ENCODE measurements at places on chromosomes 4 and X.

DNA sequence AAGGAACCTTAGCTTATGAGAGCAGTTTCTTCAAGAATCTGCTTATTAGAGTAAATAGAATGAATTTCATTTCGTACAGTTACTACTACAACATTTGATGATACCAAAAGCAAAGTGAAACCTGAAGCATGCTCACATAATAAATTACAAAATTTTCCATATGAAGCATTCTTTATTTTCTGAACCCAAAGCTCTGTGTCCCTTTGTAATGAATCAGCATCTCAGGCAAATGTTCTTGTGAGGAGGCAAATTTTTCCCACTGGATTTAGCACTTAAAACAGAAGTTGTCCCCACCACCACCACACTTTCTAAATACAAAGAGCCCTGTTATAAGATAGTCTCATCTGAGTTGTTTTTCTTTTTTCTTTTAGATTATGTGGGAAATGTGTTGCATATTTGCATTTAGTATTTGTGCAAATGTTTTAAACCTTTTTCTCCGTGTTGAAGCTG lies 70.7 kb upstream of the NFKB1 start:
- no peak for DNase-seq

DNA sequence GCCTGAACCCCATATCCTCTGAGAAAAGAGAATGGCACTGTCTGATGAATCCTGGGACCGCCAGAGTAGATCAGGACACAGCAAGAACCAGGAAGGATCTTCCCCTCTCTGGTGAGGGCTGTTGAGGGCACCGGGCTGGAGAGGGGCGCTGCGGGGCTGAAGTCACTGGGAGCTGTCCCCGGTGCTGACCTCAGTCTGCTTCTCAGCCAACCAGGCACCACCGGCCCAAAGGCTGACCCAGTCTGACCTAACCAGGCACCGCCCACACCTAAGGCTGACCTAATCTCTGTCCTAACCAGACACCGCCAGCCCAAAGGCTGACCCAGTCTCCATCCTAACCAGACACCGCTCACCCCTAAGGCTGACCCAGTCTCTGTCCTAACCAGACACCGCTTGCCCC lies 82.8 kb downstream of the CPZ start:
- DNase-seq = no peak

DNA sequence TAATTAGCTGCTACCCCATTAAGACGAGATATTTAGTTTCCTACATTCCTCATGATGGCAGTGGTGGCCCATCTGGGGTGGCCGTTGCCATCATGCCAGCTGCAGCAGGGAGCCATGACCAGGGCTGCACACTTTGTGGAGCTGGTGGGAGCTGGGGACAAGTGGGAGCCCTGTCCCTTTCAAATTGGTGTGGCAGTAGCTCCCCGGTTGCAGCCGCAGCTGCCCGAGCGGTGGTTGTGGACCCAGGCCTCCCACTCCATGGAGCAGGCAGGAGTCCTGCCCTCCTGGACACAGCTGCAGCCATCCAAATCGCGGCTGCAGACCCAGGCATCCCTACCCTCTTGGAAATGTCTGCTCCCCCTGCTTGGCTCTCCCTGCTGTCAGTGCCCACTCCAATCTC lies 9.3 kb upstream of the SYTL5 start:
- no peak for DNase-seq

GRCh38 chr4:116531870-116532269 lies 553.5 kb downstream of the TRAM1L1 start:
- DNase-seq = no peak

- peak; percentile 8 for DNase-seq
Measured at GRCh38 chr4:2305766-2306501, 44.0 kb upstream of the MXD4 start.

DNA sequence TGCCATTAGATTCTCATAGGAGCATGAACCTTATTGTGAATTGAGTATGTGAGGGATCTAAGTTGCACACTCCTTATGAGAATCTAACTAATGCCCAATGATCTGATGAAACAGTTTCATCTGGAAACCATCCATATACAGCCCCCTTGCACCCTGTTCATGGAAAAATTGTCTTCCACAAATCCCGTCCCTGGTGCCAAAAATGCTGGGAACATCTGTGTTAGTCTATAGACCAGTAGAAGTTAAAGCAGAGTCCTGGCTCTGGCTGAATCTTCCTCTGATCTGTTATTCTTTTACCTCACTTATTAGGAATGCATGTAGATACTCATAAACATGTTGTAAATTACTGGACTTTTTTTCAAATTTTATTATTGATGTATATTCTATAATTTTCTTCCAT lies 29.2 kb downstream of the SULT1B1 start:
- DNase-seq = no peak

DNA sequence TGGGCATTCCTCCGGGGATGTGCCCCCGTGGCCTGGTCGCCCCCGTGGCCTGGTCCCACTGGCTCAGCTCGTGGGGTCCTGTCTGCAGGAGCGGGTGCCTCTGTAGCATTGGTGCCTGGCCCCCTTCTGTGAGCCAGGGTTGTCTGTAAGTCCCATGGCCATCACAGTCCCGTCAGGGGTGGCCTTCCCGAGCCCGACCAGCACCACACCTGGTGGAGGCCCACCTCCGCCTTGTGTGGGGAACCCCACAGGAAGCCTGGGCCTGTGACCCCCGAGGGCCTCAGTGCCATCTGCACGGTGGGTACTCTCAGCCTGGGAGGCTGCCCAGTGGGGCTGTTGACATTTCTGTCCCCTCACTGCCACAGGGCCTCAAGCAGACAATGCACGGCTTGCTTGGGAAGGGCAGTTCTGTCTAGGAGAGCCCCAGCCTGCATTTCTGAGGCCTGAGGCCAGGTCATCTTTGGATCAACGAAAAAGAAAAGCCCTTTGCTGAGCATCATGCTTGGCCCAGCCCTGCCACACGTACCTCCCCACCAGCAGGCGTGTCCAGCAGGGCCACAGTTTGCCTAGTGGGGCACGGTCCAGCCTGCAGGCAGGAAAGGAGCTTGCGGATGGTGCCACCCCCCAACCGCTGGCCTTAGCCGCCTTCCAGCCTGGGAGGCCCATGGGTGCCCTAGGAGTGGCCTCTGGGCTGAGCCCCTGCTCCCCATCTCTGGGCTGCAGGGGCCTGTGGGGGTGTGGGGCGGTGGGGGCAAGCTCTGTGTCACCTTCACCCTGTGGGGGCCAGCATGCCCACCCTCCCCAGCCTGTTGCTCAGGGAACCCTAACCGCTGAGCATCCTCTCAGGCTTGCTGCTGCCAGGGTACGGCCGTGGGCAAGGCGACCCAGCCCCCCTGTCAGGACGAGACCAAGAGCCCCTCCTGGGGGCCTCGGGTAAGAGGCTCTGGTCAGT lies 23.2 kb downstream of the NKX1-1 start:
- DNase-seq = no peak

DNA sequence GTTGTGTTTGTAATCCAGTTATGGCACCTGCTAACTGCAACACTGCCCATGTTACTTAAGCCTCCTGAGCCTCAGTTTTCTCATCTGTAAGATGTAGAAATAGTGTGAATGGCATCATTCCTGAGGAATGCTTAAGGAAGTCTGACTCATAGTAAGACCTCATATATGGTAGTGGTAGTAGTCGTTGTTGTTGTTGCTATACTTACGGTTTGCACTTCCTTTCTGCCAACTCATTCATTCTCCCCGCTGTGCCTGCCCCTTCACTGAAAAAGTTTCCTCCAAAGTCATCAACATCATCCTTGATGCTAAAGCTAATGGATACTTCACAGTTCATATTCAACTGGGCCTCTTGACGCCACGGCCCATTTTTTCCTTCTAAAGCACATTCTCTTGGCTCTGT lies 54.2 kb upstream of the SPANXN3 start:
- DNase-seq = no peak

GRCh38 chrX:24928114-24928513 lies 87.7 kb downstream of the ARX start:
- no peak for DNase-seq

DNA sequence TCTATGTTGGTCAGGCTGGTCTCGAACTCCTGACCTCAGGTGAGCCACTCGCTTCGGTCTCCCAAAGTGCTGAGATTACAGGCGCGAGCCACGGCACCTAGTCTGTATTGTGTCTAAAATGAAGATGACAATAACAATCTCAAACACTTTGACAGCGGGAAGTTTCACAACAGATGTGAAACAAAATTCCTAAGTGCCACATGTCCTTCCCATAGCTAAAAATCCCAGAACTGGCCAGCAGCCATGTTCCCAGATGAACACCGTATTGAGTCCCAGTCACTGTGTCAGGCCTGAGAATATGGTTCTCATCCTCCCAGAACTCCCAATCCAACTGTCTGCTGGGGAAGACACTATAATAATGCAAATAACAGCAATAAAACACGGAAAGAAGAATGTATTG lies 16.4 kb upstream of the KLHL8 start:
- no peak for DNase-seq

DNA sequence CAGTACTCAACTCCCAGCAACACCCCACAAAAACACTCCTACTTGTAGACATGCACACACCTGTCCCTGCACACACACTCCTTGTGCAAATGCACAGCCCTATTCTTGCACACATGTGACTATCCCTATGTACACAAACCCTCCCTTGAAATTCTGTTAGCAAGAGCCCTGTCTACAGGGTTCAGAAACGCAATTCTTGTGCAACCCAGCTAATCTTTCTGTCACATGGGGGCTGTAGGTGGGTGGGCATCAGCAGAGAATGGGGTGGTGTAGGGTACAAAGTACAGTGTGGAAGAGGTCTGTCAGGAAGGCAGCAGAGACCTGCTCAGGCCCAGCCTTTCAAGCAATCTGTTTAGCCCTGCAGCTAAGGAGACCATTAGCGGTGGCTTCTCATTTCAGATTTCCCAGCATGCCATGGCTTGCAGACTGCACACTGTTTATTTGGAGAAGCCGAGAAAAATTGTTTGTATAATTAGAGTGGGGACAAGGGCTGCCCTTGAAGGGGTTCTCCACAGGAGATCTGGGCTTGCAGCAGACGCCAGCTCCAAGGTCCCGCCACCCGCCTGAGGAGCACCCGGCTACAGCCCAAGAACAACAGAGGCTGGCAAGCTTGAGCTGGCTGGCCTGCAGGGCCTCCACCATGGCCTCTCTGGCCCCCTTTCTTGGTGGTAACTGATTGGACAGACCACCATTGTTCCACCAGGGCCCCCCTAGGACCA lies 144.0 kb upstream of the PJA1 start:
- DNase-seq = no peak

DNA sequence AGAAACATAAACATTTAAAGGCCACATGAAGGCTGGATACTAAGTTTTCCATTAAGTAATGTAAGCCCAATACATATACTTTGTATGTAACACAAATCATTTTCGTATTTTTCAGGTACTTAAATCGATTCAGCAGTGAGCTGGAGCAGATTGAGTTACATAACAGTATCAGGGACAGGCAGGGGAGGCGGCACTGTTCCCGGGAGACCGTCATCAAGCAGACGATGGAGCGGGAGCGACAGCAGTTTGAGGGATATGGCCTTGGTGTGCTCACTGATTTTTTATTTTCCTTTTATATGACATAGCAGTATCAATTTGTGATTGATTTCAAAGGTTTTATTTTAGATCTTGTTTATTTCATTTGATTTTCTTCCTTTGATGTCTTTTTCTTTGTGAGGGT lies 20.7 kb downstream of the TMA16 start:
- no peak for DNase-seq

- no peak for DNase-seq
Measured at GRCh38 chr4:76125816-76126215, 22.4 kb downstream of the NUP54 start.

DNA sequence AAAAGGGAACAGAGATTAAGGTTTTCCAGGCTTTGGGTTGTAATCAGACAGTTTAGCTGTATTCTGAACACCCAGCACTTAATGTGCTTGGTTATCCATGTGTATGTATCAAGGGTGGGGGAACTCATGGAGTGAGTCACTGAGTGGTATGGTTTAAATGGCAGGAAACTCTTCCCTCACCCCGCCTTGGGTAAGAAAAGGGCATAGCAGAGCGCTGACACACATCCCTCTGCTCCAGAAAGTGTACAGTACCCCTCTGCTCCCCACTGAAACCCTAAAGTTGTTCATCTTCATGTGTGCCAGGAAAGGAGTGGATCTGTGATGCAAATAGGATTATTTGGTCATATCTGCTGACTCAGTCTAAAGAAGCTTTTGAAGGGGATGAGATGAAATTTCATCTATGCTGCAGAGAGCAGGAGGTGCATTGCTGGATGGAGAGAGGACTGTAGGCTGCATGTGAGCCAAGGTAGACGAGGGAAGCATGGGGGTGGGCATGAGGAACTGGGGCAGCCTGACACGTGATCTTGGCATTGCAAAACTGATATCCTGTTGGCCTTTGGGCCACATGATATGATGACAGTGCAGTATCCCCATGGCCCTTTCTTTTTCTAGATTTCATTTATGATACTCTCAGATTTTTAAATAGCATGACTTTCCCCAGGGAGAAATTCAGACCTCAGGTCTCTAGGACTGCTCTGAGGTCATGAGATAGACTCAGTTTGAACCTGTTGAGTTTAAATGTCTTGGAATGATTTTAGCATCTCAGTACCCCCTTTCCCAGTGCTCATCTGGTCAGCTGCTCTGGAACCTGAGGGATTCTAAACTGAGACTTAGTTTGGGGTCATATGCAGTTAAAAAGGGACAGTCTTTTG lies 84.8 kb downstream of the TMEM164 start:
- no peak for DNase-seq

DNA sequence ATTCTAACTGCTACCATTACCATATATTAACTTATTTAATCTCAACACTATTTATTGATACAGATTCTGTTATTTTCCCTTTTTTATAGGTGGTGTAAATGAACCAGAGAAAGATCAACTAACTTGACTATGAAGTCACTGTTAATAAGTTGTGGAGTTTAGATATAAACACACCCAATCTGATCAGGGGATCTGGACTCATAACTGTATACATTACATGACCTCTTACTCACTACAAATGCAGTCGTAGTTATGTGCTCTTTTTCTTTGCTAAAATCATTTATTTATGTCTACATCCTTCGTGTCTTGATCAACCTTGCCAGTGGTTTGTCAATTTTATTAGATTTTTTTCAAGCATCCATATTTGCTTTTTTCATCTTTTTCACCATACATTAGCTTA lies 614.8 kb upstream of the FAM241A start:
- no peak for DNase-seq

GRCh38 chrX:153714256-153714655 lies 9.9 kb downstream of the BCAP31 start:
- DNase-seq = no peak

- no peak for DNase-seq
Measured at GRCh38 chr4:104408878-104409277, 85.8 kb downstream of the CXXC4 start.

GRCh38 chr4:47270201-47270888 lies 193.2 kb downstream of the COMMD8 start:
- no peak for DNase-seq

- no peak for DNase-seq
Measured at GRCh38 chr4:14084598-14084997, 457.1 kb upstream of the BOD1L1 start.

DNA sequence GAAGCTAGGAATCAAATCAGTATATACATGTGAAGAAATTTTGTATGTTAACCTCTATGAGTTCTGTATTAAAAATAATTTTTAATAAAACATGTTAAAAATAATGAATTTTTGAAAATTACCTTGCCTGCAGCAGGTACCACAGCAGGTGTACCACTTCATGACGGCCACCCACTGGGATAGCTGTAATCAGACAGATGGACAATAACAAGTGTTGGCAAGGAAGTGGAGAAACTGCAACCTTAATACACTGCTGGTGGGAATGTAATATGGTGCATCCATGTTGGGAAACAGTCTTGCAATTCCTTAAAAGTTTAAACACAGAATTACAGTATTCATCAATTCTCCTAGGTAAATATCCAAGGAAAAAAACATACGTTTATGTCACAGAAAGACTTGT lies 209.5 kb downstream of the RELL1 start:
- DNase-seq = no peak

Data from central memory CD8-positive, alpha-beta T cell (primary cell).